CD4-positive, alpha-beta T cell treated with Interleukin-17A for 4 hours (primary cell): ENCODE measurements at places on chromosomes 16 and 17.

DNA sequence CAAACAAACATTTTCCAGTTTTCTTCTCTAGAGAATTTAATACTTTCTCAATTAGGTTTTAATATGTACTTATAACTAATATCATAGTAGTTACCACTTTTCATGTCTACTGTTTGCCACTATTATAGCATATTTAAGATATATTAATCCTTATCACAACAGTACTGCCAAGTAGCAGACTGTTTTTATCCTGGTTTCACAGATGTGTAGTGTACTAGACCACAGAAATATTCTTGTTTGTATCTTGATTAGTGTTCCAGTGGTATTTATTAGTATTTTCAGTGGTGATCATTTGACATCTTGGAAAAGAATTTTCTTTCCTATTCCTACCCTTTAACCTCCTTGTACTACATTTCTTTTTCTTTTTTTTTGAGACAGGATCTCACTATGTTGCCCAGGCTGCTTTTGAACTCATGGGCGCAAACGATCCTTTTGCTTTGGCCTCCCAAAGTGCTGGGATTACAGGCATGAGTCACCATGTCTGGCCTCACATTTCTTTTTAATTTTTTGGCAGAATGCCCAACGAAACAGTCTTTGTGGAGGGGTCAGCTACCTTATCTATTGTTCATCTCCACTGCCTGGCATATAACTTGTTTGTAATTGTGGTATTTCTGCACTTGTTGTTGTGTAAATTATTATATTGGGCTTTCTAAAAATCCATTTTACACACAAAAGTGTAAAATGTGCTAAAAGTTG, 27.2 kb downstream of the MAP2K4 start:
- DNase-seq: no peak

- no peak for DNase-seq
Measured at GRCh38 chr17:77862890-77863813, 95.4 kb upstream of the TNRC6C start.

- DNase-seq: no peak
Measured at GRCh38 chr16:87486713-87487247, 6.0 kb downstream of the ZCCHC14 start.

GRCh38 chr17:3771140-3771539, 29.8 kb downstream of the ITGAE start:
- peak; percentile 23 for DNase-seq

- no peak for DNase-seq
Measured at GRCh38 chr16:86498155-86498670, 12.1 kb upstream of the FOXF1 start.

DNA sequence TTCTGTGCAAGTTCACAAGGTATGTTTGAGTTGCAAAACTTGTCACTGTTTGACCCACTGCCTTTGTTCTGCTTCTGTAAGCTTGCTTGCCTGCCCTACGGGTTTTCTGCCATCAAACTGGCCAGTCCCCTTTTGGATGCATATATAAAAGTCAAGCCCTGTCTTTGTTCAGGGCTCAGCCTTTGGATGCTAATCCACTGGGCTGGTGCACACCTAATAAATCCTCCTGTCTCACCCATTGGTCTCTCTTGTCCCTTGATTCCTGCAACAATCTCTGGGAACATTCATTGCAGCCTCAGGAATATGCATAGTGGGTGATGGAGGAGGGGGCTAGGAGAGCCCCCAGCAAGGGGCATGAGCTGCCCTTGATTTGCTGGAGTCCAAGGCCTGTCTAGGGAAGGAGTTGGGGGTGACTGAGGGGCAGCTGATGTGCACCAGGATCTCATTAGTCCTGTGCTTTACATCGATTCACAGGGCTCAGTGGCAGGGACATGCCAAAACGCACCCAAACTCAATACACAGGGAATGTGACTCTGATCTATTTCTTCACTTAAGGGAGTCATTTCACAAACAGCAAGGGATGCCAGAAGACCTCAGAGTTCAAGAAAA, 225.4 kb upstream of the NLRP1 start:
- DNase-seq: no peak

DNA sequence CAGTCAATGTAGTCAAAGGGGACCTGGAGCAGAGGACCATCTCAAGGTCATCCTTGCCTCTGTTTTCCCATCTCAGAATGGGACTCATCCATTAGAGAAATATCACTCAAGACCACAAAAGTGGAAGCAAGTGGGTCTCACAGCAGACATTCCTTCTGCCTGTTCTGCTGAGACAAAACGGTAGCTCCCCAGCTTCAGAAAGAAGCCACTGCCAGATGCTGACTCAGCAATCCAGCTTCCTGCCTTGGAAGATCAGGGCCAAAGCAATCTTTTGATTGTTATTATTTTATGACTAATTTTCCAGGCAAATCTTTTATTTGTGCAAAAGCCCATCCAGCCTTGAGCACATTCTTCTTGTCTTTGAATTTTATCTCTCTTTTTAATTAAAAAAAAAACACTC, 86.8 kb downstream of the CCT6B start:
- no peak for DNase-seq

- DNase-seq: no peak
Measured at GRCh38 chr17:68909066-68909465, 46.1 kb downstream of the ABCA8 start.

- DNase-seq: no peak
Measured at GRCh38 chr16:8729779-8730334, 55.4 kb downstream of the ABAT start.

DNA sequence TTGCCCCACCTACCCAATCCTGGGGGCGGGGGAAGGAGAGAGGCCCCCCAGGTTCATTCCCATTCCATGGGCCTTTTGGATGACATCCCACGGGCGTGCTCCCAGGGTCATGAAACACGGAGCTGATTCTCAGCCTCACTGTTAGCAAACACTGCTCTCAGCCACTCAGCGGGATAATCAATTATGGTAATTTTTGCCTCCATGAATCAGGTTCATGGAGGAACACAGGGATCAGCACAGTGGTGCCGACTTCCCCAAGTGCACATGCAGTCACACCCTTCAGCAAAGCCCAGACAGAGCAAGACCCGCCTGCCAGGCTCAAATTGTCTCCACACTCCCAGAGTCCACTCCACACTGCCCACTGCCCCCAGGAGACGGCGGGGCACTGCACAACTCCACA, 164.6 kb downstream of the ENGASE start:
- no peak for DNase-seq

DNA sequence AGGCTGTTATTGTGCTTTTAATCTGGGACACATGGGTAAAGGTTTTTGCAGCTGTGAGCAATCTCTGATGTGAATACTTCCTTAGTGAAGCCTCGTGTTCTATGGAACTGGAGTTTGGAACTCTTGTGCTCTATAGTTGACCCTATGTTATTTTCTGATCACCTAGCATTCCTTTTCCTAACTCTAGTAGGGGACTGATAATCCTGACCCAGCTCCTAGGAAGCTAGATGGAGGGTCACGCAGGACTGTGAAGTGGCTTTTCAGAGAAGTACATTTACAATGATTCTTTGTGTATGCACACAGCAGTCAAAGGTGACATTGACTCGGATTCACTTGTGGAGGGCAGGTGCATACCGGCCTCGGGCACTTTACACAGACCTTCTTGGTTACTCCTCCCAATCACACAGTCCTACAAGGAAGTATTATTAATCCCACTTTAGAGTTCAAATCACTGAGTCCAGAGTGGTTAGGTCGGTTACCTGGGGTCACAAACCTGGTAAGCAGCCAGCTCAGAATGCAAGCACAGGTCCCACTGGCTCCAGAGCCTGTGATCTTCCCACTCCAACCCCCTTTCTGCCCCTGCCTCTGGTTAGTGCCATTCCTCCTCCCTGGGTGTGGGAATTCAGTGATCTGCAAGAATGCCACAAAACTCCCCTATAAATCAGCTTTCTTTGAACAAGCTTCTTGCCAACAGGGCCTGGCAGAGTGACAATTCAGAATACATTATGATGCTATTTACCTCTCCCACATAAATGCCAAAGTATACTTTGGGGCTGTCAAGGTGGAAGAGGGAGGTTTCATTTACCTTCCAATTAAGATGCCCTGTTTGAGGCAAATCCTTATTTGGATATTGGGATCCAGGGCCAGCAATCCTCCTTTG, 7.1 kb downstream of the CHD9NB start:
- DNase-seq: no peak

GRCh38 chr16:26645614-26646013, 421.1 kb upstream of the C16orf82 start:
- DNase-seq: no peak

GRCh38 chr16:35743101-35743692, 2283.8 kb downstream of the TP53TG3F start:
- DNase-seq: no peak

GRCh38 chr16:89155851-89156739, 15.5 kb upstream of the CDH15 start:
- DNase-seq: no peak

GRCh38 chr17:36024106-36024869, 6.5 kb upstream of the CCL23 start:
- no peak for DNase-seq

DNA sequence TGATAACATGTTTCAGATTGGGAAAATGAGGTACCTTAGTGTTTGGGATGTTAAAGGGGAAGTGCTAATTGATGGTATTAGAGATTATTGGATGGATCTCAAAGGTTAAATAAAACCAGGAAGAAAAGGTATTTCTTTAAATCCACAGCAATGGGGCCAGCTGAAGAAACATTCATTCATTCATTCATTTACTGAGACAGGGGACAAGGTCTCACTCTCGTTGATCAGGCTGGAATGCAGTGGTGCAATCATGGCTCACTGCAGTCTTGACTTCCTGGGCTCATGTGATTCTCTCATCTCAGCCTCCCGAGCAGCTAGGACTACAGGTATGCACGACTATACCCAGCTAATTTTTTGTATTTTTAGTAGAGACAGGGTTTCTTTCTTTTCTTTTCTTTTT, 19.8 kb downstream of the EARS2 start:
- no peak for DNase-seq

DNA sequence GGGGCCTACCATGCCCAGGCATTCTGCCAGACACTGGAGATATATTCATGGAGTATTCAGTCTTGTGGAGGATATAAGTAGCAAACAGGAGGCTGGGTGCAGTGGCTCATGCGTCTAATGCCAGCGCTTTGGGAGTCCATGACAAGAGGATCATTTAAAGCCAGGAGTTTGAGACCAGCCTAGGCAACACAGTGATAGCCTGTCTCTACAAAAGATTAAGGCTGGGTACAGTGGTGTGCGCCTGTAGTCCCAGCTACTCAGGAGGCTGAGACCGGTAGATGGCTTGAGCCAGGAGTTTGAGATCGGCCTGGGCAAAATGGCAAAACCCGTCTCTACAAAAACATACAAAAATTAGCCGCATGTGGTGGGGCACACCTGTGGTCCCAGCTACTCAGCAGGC, 37.7 kb upstream of the CDH3 start:
- no peak for DNase-seq

DNA sequence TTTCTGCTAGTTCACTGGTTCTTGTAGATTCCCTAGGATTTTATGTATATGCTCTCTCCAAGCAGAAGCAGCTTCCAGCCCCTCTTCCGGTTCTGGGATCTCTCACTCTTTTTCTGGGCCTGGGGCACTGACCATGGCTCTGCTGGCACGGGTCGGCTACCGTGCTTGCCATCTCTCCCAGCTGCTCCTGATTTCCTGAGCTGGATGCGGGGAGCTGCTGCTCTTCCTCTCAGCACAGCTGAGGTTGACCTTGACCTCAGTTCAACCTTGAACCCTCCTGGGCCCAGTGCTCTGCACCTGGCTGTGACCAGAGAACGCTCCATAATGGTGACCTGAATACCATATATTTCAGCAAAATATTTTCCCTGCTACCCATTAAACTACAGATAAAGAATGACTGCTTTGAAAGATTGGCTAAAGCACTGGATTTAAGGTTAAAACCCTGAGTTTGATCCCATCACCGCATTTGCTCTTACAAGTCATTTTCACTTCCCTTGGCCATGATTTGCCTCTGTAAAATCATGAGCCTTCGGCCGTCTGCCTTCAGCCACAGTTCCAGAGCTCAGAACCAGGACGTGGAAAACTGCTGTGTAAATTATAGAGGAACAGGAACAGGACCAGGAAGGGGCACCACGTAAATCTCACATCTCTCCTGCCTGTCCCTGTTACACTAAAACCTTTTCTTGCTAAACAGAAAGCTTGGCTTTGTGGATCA, 130.8 kb upstream of the CHMP6 start:
- no peak for DNase-seq

DNA sequence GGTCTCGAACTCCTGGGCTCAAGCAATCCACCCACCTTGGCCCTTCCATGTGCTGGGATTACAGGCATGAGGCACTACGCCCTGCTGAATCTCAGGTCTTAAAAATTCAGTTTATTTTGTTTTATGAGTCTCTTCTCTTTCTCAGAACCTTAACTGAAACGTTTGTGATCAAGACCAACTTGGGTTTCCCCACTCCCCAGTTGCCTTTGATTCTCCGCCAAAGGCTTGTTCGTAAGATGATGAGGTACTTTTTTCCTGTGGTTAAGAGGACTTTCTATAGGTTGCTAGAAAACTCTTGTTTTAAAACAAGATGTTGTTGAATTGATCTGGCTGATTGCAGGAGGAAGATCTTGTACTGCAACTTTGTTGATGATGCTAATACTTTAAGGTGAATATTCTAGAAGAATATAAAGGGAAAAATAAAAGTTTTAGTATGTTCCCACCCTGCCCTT, 11.7 kb downstream of the ABCC1 start:
- DNase-seq: peak; percentile 75

GRCh38 chr17:40097931-40098845, 2.2 kb downstream of the NR1D1 start:
- DNase-seq: no peak

GRCh38 chr16:49592546-49593423, 219.2 kb downstream of the C16orf78 start:
- peak; percentile 71 for DNase-seq

DNA sequence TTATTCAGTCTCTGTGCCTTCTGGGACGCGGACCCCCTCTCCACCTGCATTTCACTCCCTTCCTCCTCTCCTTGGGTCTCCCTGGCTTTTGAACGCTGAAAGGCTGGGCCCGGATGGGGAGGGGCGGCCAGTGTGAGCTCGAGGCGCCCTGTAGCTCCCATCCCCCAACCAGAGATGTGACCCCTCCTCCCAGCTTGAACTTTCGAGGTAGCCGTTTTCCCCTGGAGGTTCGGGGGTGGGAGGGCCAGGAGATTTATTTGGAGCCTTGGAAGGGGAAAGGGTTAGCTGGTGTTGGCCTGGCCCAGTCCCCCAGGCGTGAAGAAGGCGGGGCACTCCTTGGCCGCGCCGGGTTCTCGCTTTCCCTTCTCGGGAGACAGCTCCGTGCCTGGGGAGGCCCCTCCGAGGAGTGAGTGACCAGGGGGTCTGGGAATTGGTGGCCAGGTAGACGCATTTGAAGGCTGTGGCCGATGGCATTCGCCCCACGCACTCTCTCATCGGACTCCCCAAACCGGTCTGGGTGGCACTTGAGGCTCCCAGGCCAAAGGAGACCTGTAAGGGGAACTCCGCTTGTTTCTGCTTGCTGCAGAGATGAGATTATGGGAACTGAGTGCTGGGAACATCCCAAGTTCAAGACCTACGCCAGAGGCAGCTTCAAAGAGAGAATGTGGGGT, 942 bp downstream of the LDAF1 start:
- DNase-seq: peak; percentile 43
